Activated T-cell treated with anti-CD3 and anti-CD28 coated beads, Interleukin-2, amount 50 U/mL, for 48 hours (primary cell): ENCODE measurements at places on chromosomes 2 and 18.

DNA sequence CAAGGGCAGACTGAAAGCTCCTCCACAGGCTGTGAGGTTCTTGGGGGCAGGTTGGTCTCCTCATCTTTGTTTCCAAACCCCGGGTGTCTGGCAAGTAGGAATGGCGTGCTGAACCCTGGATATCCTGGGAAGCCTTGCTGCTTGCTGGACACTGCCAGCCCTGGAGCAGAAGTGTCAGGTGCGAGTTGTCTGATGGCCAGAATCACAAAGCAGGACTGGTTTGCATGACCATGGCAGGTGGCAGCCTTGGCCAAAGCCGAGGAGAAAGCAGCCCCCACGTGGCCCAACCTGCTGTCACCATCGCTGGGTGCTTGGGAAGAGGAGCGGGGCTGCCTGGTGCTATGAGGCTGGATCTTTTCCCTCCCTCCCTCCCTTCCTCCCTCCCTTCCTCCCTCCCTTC lies 309.5 kb upstream of the HS6ST1 start:
- no peak for DNase-seq

- no peak for DNase-seq
These were observed 25.7 kb downstream of the RAB10 start for GRCh38 chr2:26059542-26059941.

- DNase-seq: no peak
These were observed 210.4 kb downstream of the SH3BP4 start for GRCh38 chr2:235162082-235162836.

- DNase-seq: no peak
These were observed 4.9 kb downstream of the DCC start for GRCh38 chr18:52344881-52345280.

DNA sequence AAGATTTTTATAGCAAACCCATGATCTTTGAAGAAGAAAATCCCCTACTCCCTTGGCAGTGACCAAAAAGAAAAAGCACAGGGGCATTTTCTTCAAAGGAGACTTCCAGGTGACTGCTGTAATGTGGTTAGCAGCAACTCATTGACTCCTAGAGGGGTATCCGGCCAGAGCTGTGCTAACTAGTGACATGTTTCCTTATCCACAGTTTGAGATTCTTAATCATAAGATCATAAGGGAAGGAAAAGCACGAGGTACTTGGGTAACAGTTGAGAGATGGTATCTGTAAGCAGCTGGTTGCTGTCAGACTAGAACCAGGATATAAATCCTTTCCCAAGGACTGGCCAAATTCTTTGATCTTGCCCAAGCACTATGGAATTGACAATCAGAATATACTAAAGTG lies 124.7 kb downstream of the MREG start:
- no peak for DNase-seq

GRCh38 chr2:131105950-131106801 lies 1.0 kb downstream of the PLEKHB2 start:
- DNase-seq: peak; percentile 67

- no peak for DNase-seq
These were observed 94.8 kb upstream of the CREB1 start for GRCh38 chr2:207434899-207435465.

DNA sequence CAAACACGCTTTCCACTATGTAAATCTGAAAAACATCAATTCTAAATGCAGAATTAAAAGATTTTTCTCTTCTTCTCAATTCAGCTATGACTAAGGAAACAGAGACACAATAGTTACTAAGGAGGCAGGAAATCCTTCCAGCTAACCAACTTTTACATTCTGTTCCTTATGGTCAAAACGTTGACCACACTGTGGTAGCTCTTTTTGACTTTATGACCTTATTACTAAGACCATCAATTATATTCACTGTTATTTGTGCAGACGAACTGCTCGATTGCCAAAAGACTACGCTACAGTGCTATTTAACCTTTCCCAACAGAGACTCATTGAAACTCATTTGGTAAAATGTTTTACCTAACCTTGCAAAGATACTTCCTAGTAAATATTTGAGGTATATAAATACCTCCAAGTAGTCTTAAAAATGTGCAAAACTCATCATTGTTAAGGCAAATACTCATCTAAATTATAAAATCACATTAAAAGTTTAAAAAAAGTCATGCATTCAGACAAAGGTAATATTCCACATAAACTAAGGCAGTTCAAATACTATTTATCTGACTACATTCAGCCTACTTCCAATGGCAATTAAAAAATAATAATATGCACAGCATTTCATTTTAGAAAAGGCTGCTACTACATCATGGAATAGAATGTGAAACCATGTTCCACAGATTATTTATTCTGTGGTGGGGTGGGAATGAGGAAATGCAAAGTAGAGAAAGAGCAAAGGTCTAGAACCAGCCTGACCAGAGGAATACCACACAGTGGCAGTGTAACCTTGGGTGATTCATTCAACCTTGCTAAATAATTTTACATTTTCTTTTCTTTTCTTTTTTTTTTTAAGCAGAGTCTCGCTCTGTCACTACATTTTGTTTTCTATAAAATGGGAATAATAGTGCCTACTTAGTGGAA lies 139.9 kb downstream of the THADA start:
- no peak for DNase-seq

- no peak for DNase-seq
These were observed 1396.9 kb upstream of the NXPH2 start for GRCh38 chr2:140177086-140177485.

- peak; percentile 79 for DNase-seq
These were observed 60.1 kb upstream of the IL1RL1 start for GRCh38 chr2:102251042-102251848.

- no peak for DNase-seq
These were observed 103.2 kb downstream of the VAPA start for GRCh38 chr18:10017043-10017442.

DNA sequence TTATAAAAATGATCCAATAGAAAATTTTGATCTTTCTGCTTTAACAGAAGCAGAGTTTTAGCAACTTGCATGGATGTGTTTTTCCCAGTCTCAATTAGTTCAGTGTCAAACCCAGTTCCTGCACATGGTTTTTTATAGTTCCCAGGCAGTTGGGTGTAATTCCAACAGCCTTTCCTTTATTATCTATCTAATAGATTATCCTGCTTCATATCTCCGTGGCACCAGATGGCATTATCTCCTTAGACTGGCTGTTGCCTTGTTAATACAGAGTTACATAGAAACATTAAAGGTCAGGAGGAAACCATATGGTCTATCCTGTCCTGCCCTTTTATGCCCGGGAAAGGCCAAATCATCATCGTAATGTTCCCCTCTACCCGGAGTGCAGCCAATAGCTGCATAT lies 400.9 kb upstream of the SMIM21 start:
- no peak for DNase-seq

DNA sequence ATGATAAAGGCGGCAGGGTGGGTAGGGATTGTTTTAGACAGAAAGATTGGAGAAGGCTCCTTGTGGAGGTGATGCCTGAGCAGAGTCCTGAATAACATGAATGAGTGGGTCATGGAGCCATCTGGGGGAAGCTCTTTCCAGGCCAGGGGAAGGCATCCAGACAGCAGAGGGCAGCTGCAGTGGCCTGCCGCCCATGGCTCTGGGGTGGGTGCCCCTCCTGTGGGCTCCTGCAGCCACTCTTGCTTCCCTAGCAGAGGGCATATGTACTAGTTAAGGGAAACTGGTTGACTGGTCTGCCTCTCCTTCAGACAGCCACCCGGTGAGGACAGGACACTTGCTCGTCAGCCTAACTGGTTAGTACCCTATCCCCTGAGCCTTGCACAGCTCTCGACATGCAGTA lies 46.5 kb upstream of the SLC1A4 start:
- DNase-seq: no peak

DNA sequence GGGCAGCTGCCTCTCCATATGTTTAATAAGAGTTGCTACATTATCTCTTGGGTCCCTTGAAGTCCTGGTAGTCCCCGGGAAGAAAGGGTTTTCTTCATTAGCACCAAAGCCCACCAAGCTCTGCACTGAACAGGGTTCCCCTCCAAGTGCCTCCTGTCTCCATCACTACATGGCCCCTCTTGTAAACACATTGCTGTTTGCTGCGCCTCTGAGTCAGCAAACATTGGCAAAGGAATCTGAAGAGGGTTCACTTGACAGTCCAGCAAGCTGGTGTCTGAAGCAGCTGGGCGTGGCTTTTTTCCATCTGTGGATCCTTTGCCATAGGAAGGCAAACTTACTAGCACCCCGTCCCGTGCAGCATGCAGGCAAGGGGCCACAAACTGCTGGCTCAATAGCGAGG lies 82.8 kb downstream of the TEX51 start:
- DNase-seq: no peak

DNA sequence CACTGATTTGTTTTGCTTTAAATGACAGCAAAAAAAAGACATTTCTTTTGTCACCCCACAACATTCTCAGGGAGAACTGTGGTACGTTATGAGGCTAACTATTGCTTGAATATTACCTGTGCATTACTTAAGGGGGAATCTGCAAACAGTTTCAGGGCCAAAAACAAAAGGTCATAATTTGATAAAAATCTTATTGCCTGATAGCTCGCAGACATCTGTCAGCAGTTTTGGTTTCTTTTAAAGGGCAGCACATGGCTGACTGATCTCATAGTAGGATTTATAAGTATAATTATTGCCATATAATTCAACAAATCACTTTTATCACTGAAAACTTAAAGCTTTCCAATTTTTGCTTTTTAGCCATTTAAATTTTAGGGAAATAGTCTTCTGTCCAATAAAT lies 226.4 kb upstream of the VWC2L start:
- no peak for DNase-seq

DNA sequence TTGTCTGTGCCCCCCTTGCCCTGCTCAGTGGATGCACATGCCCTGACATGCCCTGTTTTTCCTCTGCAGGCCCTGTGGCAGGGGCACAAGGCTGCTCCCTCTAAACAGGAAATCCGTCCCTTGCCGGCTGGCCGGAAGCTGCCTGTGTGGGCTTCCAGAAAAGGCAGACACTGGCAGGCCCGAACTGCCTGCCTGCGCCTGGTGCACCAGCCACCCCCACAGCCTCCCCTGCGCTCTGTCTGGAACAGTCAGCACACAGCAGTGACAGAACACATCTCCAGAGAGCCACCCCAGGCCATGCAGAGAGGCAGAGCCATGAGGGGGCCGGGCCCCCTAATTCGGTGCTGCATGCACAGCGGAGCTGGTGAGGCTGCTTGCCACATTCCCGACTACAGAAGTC lies 33.5 kb downstream of the LOXHD1 start:
- peak; percentile 56 for DNase-seq

GRCh38 chr2:219663116-219663762 lies 35.8 kb downstream of the SLC4A3 start:
- DNase-seq: no peak

- peak; percentile 53 for DNase-seq
These were observed 593 bp downstream of the ZNF514 start for GRCh38 chr2:95158891-95159619.

DNA sequence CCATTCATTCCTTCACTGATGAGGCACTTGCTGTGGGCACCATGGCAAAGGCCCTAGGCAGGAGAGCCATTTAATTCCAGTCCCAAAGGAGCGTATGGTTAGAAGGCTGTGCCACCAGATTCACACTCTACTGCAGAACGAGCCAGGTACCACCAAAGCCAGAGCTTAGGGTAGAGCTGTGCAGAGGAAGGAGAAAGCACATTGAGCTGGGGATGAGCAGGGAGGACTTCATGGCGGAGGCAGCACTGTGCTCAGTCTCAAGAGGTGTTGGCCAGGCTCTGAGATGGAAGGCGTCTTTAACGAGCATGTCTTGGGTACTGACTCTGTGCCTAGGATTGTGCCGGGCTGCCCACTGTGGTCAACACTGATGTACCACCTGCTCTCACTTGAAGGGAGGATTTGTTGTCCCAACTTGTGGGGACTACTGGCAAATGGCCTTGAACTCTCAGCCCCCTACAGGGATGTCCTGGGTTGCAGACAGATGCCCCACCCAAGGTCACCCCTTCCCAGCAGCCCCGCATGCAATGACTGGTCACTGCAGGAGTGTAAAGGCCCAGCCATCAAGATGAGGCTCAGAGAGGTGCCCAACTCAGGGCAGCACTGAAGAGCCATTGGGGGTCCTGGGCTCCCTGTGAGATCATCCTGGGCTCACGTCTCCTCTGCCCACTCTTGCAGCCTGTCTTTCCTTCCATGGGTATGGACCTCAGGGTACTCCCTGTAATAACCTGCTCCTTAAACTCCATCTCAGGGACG lies 251.4 kb downstream of the GLI2 start:
- no peak for DNase-seq
